ENCODE measurements at places on chromosomes 4 and X.

DNA sequence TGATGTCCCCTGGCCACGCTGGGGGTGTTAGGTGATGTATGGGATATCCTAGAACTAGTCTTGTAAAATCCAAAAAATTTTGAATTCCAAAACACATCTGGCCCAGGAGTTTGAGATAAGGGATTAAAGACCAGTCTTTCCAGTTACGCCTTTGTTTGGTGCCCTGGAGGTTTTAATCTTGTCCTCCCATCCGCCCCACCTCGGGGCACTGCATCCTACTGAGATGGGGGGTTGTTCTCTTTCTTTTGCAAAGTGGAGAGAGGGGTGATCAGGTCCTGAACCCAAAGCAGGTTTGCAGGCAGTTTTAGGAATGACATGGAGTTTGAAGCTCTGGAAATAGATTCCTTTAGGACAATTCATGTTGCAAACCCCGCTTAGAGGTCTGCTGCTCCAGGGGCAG, 1.8 kb downstream of the SUV39H1 start:
- no peak for DNase-seq

DNA sequence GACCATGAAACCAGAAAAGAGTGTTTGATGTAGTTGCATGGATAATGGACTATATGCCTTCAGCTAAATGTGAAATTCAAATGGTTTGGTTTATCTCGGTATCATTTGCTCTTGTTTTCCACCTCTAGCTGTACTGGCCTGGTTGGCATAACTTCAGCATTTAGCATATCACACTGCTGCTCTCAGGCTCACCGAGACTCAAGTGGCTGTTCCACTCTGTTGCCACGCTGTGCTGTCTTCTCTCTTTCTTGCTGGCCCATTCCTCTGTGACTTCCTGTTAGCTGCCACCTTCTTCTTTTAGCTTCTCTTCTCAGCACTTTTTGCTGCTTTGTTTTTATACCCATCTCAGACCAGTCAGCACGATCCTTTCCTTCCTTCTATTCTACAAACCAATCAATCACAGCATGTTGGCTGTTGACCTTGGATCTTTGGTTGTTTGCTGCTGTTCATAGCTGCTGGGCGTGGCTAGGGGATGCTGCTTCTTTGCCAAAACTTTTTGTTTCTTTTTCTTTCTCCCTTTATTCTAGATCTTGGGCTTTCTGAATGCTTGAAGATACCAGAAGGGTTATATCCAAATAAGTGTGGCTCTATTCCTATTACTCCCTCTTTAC, 24.0 kb downstream of the INTS6L start:
- no peak for DNase-seq

DNA sequence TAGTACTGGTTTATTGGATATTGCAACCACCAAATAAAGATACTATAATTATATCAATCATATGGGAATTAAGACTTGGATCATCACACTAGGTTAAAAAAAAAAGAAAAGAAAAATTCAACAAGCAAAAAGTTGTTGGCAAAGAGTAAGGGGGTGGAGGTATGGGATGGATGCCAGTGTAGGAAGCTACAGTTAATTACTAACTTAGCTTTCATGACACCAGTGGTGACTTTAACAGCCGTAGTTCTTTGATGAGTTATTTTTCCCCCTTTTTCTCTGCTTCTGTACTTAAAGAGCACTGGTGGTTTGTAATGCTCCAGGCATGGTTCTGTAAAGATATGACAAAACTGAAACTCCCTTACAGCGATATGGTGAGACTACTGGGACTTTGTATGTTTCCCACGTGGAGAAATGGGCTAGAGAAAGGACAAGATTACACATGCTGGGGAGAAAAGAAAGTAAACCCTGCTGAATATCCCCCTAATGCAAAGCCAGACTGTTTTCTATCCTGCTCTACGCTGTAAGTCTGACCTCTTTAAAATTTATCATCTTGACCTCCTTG, 210.8 kb downstream of the SPOCK3 start:
- DNase-seq: no peak

DNA sequence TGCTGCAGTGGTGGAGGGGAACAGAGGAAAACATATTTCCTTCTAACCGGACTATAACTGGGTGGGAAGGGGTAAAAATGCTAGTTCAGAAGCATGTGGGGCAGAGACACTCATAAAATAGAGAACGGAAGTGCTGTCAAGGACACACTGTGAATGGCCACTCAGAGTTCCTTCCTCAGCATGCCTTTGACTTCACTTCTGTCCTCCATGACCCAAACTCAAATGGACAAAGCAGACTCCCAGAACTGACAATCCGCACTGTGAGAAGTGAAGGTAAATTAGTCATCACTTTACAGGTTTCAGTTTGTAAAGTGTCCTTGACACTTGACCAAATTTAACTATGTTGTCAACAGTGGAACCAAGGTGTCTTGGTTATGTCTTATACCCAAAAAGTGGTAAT, 30.2 kb upstream of the ELF2 start:
- DNase-seq: no peak

DNA sequence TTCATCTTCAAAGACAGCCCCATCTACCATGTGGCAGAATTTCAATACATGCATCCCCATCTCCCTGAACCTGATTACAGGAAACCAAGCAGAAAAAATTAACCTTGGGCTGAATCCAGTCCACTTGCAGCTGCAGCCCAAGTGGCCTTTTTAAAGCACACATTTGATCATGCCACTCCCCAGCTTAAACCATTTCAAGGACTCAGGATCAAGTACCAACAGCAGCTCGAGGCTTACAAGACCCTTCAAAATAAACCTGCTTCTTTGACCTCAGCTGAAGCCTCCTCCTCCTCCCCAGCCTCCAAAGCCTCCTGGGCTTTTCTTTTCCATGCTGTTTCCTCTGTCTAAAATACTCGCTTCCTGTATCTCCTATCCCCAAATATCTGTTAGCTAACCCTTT, 50.7 kb upstream of the KIT start:
- DNase-seq: no peak

DNA sequence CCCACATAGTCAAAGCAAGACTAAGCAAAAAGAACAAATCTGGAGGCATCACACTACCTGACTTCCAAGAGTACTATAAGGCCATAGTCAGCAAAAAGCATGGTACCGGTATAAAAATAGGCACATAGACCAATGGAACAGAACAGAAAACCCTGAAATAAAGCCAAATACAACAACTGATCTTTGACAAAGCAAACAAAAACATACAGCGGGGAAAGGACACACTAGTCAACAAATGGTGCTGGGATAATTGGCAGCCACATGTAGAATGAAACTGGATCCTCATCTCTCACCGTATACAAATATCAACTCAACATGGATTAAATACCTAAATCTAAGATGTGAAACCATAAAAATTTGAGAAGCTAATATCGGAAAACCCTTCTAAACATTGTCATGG, 819.3 kb upstream of the FRG1 start:
- no peak for DNase-seq

DNA sequence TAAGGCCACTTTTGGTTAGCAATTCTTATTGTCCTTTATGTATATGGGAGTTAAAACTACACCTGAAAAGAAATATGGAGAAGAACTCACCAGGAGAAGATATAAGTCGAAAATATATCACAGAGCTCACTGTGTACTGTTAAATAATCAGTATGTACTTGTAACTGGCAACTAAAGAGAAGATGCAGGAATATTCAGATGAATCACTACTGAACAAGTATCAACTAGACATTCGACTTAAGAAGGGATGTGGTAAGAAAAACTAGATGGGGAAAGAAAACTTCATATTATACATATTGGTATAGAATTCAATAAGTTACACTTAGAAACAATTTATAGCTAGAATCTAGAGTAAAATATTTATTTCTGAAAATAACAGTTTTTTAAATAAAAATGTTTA, 230.0 kb downstream of the CAMK2D start:
- DNase-seq: no peak

DNA sequence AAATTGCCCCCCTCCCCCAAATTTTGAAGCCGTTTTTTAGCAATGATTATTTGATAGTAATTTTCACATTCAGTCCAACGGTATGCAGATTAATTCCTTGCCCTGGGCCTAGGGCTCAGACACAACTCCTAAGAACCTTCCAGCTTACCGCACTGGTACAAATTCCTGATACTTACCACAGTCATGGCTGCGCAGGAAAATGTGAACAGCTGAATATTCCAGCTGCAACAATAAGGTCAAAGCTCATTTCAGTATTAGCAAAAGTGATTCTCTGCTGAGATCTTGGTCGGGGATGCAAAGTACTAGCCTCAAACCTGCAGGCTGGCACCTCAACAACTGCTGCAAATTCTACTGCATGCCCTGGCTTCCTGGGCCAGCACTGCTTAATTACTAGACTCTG, 3.0 kb downstream of the ATP11C start:
- no peak for DNase-seq

DNA sequence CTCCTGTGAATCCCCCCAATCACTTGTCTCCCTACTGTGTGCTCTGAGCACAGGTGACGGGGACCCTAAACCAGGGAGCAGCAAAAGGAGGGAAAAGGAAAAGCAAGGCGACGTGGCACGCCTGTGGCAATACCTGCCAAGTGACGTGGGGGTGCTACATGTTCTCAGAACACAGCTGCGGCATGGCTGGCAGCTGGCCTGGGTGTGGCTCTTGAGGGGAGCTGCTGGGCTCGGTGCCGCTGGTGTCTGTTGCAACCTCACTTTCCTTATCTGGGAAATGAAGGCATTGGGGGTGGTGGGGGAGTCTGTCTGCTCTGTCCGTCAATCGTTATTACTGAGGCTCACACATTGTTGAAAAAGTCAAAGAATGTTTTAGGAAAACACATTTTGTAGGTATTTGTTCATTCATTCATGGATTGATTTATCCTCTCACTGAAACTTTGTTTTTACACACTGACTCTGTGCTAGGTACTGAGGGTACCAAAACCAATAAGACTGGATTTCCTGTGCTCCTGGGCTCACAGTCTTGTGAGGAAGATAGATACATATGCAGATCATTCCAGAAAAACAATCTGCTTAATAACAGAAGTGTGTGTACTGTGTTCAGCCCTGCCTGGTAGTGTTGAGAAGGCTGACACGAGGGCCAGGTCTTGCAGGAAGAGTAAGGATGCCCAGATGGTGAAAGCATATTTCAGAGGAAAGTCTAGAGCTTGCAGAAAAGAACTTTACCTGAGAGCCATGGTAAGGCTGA, 217.6 kb downstream of the PTTG2 start:
- DNase-seq: no peak

- DNase-seq: no peak
Measured at GRCh38 chrX:106038625-106039024, at the start of gene SERPINA7. TSS of gene SERPINA7 (minus strand) at chrX:106038727. CDS start at chrX:106037058, 1,669 bp downstream.

GRCh38 chr4:185282968-185283367, 73.6 kb downstream of the SNX25 start:
- DNase-seq: no peak

GRCh38 chrX:132373610-132374009, 115.2 kb downstream of the MBNL3 start:
- DNase-seq: no peak

GRCh38 chr4:42119886-42120285, 32.6 kb downstream of the BEND4 start:
- DNase-seq: no peak

DNA sequence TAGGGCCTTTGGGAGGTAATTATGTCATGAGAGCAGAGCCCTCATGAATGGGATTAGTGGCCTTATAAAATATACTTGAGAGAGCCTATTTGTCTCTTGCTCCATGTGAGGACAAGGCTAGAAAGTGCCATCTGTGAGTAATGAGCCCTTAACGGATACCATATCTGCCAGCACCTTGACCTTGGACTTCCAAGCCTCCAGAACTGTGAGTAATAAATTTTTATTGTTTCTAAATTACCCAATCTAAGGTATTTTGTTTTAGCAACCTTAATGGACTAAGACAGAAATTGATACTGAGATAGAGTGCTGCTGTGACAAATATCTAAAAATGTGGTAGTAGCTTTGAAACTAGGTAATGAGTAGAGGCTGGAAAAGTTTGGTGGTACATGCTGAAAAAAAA, 285.0 kb upstream of the DIPK2B start:
- no peak for DNase-seq

GRCh38 chr4:730511-730910, 24.9 kb downstream of the PCGF3 start:
- no peak for DNase-seq

- DNase-seq: no peak
Measured at GRCh38 chrX:8183346-8183745, 12.3 kb upstream of the VCX2 start.

DNA sequence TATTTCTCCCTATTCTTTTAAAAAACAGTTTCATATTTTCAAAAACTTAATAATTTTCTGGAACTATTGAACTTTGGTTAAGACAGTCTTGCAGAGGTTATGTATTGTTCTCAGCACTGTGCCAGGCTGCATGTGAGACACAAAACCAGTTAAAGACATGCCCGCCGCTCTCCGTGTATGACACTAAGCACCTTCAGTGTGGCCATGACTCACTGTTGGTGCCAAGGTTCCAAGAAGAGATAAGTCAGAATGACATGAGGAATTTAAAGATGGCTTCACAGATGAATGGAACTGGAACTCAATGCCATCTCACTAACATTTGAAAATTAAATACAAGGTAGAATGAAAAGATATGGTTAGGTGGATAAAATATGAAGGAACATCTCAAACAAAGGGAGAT, 525.5 kb upstream of the ZFP42 start:
- no peak for DNase-seq

DNA sequence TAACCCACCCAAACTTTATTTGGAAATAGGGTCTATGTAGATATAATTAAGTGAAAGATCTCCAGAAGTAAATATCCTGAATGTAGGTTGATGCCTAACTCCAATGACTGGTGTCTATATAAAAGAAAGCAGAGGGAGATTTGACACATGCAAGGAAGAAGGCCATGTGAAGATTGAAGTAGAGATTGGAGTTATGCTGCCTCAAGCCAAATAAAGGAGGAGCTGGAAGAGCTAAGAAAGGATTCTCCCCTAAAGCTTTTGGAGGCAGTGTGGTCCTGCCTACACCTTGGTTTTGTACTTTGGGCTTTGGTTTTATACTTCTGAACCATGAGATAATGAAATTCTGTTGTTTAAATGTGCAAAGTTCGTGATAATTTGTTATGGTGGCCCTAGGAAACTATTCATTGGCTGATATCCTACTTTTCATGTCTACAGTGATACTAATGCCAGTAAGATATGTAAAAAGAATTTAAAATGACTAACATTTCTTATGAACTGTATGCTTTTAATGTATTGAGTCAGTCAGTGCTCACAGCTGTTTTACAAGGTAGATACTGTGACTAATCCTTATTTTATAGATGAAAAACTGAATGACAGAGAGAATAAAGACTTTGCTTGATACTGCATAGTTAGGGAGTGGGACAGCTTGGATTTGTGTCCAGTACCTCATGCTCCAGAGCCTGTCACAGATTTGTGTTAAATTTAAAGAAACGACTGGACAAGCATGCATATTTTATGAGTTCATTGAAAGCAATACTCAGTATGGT, 5.9 kb upstream of the RAB40AL start:
- DNase-seq: no peak

DNA sequence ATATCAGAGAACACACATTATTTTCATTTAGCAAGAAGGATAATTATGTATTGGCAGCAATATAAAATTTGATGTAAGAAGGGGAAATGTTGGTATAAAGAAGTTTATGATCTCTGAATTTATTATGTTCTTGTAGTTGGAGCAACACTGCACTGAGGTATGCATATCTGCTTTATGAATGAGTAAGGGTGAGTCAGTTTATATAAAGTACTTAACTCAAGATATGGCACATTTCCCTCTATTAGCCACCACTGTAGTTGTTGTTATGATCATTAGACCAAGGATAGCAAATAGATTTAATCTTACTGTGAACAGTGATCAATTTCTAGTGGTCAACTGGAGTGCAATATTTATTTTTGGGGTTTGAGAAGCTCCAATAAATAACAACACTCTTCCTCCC, 66.6 kb downstream of the SNX25 start:
- no peak for DNase-seq

Data from stimulated activated CD8-positive, alpha-beta memory T cell treated with anti-CD3 and anti-CD28 coated beads, Interleukin-7, amount 100 ng/mL, for 48 hours (primary cell).